ENCODE measurements at places on chromosomes 6 and 20.

DNA sequence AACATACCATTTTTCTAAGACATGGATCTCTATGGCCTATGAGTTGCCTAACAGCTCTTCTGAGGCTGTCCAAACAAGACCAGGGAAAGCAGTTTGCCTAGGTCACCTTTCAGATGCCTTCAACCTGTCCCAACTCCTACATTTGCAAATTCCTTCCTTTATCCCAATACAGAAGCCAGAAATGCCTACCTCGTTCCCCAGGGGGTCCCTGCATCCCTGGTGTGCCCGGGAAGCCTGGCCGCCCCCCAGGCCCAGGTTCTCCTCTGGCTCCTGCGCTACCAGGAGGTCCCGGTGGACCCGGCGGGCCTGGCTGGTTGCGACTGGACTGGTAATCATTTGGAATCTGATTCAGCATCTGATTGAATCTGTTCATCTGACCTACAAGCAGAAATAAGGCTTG is 115.9 kb downstream of the COL12A1 start:
- DNase-seq = no peak

- no peak for DNase-seq
These were observed 121.4 kb upstream of the LY86 start for GRCh38 chr6:6466967-6467761.

- no peak for DNase-seq
These were observed 153.5 kb downstream of the EYA4 start for GRCh38 chr6:133394630-133395029.

DNA sequence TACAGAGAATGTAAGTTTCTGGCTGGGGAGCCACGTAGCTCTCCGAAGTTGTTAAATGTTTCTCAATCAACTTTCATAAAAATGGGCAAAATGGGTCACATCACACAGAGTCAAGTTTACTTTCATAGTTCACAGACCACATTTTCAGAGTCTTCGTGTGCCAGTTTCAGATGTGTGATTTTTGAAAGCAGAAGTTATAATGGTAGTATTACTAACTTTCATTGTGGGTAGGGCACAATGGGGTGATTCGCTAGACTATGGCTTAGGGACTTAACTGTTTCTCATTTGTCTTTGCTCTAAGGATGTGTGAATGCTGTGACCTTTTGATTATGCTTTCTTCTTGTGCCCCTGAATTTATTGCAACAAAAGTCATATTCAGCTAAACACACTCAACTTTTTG is 109.0 kb upstream of the SUPT3H start:
- no peak for DNase-seq

DNA sequence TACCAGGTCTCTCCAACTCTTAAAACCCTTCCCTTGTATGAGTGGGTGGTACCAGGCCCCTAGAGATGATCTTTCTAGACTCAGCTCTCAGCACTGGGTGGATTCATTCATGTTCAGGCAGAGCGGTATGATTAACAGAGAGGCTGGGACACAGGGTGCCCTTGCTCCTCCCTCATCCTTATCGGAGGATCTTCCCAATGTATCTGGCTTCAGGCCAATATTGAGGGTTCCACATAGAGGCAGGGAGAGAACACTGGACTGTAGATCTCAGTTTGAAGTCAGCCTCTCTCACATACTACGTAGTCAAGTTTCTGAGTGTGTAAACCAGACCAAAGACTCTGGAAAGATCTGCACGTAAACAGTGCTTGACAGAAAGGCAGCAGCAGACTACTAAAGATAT is 366.2 kb downstream of the DHX35 start:
- DNase-seq = no peak

GRCh38 chr6:158496700-158497099 is 63.2 kb upstream of the TMEM181 start:
- DNase-seq = no peak

GRCh38 chr20:46789339-46790028 is 80.0 kb downstream of the SLC2A10 start:
- no peak for DNase-seq

DNA sequence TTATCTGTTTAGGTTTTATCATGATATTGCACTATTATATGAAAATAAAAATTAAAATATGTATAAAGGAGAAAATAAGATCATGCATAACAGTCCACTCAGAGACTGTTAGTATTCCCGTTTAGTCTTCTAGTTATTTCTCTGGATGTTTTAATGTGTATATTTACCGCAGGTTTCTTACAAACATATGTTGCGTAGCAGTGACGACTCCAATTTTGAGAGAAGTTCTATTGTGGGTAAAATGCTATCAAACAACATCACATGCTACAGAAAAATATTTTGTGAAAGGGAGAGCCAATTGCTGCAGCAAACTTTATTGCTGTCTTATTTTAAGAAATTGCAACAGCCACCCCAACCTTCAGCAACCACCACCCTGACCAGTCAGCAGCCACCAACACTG is 72.4 kb upstream of the NXT1 start:
- no peak for DNase-seq

GRCh38 chr20:40186826-40187225 is 502.2 kb downstream of the MAFB start:
- DNase-seq = no peak

- DNase-seq = no peak
These were observed 210.0 kb downstream of the DLL1 start for GRCh38 chr6:170080828-170081371.

DNA sequence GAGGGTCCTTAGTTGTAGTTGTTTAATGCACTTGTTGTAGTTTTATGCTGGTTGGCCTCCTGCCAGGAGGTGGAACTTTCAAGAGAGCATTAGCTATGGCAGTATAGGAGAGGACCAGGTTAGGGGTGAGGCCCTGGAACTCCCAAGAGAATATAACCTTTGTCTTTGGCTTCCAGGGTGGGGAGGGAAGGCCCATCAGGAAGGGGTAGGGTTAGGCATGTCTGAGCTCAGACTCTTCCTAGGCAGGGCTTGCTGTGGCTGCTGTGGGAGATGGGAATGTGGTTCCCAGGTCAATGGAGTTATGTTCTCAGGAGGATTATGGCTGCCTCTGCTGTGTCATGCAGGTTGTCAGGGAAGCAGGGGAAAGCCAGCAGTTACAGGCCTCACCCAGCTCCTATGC is 20.0 kb upstream of the GABRR1 start:
- no peak for DNase-seq

DNA sequence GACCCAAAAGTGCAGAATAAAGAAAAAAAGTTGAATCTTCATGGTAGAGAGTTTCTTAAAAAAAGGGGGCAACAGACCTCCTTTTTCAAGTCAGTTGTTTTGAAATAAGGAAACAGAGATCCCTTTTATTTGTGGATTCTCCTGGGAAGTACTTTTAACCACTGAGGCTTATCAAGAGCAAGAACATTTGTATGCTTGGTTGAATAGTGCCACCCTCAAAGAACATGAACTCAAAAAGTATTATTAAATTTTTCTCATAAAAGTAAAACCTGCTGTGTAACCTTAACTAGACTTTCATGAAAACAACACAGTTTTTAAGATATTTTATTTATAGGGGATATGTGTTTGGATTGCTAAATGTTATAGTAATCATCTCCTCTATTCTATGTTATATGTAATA is at the start of gene DEFB110:
DEFB110 (minus strand) TSS at position 101 of the 400 bp plus-strand sequence; CDS start at position 42, 59 bp downstream.
- DNase-seq = no peak

DNA sequence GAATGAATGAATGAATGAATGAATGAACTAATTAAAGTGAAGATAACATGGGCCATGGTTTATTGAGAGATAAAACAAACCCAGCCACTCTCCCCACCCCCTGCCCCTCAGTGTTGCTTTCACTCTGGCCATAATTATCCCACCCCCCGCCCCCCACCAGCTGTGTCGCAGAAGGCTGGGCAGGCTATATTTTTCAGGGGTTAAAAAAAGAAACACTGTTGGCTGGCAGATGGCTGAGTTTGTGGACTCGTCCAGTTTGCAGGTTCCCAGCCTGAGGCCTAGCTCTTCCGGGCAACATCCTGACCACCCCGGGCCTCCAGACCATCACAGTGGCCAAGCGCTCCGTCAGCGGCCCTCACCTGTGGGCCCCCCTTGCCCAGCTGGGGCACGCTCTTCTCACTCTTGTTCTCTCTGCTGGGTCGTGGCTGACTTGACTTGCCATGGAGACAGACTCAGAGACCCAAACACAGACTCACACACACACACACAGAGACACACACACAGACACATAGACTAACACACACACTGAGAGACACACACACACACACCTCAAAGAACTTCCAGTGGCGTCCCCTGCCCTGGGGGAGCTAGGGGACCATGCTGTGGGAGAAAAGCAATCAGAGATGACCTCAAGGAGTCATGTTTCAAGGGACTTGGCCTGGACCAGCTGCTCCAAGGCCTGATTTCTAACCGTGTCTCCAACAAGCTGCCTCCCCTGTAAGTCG is 2.2 kb upstream of the GRM4 start:
- no peak for DNase-seq

DNA sequence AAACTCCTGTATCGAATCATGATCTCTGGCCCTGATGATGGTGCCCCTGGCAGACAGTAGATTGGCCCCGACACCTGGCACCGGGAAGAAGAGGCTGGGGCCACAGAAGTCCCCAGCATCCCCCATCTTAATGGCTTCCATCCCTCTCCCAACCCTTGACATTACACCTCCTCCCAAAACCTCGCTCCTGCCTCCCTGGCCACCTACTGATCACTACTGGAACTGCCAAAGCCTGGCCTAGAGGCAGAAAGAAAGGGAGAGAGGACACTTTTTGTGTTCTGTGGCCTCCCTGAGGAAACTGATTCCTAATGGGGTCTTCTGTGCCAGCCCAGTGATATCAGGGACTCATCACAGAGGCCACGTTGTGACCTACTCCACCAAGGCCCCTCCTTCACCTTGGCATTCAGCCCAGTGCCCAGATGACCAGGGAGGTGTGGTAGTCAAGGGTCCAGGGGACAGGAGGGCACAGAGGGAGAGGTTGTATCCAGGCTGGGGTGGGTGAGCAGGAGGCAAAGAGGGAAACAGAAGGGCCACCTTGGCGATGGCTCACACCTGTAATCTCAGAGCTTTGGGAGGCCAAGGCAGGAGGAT is 6.1 kb downstream of the C20orf173 start:
- DNase-seq = no peak

DNA sequence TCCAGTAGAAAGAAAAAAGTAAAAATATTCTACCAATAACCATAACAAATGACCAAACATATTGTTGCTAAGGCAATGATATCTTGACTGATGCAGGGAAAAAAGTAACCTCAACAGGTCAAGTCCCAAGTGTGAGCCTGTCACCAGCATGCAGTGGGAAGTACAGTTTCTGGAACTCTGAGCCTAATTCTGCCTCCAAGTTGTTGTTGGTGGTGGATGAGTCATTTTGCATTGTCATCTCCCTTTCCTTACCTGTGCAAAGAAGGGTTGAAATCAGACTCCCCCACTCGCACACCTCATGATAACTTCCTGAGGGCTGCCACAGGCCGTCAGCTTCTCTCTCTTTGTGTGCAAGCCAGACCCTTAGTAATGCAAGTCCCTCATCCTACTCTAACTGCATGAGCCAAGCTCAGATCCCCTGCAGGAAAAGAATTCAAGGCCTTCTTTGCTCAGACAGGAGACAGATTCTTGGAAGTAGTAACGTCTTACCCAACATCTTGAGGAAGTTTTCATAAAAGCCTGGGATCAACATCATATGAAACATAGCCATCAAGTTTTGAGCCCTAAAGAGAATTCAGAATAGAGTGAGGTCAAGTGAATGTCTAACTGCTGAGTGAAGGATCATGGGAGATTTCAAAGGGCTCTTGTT is 207.6 kb upstream of the FOXA2 start:
- no peak for DNase-seq

DNA sequence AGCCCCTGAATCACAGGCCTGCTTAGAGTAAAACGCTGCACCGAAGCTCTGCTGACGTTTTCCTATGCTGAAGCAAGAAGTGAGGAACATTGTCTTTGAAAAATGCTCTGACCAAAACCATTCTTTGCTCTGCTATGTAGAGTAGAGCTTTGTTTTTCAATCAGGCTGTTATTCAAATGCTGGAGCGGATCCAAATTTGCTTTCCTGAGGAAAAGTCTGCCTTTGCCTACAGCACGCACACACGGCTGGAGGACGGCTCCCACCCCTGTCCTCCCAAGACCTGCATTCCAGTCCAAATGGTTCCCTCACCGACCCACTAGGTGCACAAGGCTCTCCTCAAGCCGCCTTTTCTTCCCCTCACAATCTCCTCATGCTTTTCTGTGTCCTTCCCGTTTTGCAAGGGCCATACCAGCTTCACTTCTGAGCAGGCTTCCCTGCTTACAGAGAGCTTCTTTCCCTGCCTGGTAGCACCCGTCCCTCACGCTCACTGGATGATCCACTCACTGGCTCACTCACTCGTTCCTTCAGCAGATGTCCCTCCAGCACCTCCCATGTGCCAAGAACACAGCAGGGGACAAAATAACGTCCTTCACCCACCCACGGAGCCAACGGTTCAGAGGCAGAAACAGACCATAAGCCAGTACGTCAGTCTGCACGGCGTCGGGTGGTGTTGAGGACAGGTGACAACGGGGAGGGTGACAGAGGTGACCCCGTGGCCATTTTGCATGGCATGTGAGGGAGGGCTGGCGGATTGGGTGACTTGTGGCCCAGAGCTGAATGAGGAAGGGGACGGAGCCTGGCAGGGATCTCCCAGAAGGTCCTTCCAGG is 137.9 kb upstream of the NEDD9 start:
- no peak for DNase-seq

- no peak for DNase-seq
These were observed 4.8 kb upstream of the MUC22 start for GRCh38 chr6:31005249-31006020.

DNA sequence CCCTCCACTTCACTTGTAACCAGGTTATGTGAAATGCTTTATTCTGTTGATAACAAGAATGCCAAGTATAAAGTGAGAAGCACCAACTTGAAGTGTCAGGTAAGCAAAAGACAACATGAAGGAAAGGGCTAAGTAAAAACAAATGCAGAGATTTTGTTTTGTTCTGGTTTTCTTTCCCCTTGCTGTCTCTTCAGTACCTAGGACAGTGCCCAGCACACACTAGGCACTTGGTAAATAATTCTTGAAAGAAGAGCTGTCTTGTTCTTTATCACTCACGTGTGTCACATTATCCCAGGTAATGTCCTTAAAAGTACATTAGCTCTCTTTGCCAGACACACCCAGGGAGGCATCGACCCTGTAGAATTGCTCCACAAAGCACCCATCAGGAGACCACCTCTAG is 350.0 kb upstream of the IRAK1BP1 start:
- DNase-seq = no peak
